Skeletal muscle cell (primary cell): ENCODE measurements at places on chromosomes 1 and 21.

- no peak for DNase-seq
Observed at GRCh38 chr1:51303751-51304251, 26.6 kb downstream of the TTC39A start.

- DNase-seq: no peak
Observed at GRCh38 chr1:180262628-180263488, 32.8 kb downstream of the LHX4 start.

DNA sequence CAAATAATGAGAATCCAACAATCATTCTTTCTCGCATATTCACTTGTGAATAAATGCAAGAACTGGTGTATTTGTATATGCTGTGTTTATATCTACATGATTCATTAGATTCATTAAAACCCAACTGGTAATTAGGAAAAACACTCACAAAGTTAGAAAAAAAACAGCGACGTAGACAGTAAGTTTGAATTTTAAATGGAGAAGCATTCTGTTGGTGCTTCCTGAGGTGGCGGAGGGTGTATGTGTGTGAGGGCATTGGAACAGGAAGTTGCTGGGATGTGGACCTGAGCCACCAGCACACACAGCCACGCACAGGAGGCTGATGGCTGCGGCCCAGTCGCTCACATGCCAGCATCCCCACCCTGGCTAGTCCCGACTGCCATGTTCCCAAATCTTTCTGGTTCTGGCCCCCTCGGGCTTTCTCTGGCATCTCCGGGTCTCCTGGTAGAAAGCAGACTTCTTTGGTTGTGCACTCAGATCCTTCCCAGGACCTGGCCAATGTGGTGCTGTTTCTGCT, 121.6 kb upstream of the IRF2BP2 start:
- no peak for DNase-seq

DNA sequence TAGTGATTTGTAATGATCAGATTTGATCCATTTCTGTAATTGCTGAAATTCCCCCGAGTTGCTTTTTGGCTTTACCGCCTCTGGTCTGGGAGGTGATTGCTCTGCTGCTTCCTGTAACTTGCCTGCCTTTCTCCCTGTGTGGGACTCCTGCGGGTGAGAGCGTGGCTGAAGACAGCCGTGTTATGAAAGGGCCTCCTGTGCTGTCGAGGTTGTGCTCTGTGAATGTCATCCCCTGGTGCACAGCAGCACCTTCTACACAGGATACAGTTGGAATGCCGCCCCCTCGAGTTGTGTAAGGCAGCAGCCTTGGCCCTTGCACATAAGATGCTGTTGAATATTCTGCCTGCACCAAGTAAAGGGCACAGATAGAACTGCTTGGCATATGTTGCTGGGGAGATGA, 5.9 kb downstream of the SOD1 start:
- peak; percentile 39 for DNase-seq

- DNase-seq: no peak
Observed at GRCh38 chr1:72434070-72434469, 151.7 kb upstream of the NEGR1 start.

DNA sequence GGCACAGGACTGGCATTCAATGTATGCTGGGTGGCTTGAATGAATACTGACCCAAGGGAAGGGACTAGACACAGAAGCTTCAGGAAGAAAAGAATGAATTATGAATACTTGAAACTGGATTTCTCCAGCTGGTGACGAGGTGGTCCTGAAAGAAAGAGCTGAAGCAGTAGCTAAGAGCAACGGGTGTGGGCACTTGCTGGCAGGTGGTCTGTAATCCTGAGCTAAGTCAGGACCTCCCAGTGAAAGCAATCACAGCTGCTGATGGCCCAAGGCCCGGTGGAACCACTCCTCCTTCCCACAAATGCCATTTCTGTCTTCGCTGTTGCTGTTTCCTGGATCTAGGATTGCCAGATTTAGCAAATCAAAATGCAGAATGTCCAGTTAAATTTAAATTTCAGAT, 47.0 kb downstream of the NEK2 start:
- no peak for DNase-seq
